ENCODE measurements at places on chromosomes 6 and 20.

GRCh38 chr6:90186637-90187371 lies 109.8 kb downstream of the BACH2 start:
- no peak for DNase-seq

GRCh38 chr6:148463671-148464070 lies 121.0 kb downstream of the SASH1 start:
- DNase-seq: no peak

DNA sequence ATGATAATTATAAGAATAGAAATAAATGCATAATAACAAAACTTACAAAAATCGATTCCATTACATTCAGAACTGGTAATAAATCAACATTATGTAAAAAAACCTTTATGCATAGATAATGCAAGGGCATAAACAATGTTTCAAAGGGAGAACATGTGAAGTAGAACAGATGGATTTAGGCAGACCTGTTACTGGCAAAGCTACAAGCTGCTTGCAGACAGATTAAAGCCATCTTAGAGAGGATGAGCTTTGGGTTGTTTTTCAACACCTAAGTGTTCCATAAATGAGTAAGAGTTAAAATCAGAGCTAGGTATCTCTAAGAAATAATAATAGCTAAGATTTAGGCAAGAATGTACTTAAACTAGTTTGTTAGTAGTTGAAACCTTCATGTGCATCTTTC lies 37.2 kb downstream of the SNAP25 start:
- DNase-seq: no peak

DNA sequence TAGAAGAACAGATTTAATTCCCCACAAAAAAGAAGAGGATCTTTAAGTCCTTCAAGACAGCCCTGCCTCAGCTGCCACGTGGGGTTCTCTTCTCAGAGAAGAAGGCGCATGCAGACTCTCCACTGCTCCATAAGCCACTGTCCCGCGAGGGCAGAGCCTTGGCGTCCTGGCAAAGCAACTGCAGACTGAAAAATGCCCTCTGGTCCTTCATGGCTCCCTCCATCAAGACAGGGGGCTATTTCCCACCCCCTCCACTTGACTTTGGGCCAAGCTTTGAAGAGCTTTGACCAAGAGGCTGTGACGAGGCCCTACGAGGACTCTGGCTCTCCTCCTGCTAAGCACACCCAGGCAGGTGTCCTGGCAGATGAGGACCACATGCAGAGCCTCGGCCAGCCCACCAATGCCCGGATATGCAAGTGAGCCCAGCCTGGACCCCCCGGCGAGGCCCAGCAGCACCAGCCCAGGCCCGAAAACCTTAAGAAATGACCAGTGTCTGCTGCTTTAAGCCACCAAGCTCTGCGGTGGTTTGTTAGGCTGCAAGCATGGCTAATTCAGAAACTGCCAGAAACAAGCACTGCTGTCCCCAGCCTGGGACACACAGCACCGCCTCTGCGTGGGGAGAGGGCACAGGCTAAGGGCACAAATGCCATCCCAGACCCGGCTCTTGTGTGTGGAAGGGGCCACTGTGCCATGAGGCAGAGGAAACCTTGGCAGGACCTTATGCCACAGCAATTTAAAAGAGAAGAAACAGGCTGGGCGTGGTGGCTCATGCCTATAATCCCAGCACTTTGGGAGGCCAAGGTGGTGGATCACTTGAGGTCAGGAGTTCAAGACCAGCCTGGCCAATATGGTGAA lies 16.1 kb downstream of the GMEB2 start:
- no peak for DNase-seq

DNA sequence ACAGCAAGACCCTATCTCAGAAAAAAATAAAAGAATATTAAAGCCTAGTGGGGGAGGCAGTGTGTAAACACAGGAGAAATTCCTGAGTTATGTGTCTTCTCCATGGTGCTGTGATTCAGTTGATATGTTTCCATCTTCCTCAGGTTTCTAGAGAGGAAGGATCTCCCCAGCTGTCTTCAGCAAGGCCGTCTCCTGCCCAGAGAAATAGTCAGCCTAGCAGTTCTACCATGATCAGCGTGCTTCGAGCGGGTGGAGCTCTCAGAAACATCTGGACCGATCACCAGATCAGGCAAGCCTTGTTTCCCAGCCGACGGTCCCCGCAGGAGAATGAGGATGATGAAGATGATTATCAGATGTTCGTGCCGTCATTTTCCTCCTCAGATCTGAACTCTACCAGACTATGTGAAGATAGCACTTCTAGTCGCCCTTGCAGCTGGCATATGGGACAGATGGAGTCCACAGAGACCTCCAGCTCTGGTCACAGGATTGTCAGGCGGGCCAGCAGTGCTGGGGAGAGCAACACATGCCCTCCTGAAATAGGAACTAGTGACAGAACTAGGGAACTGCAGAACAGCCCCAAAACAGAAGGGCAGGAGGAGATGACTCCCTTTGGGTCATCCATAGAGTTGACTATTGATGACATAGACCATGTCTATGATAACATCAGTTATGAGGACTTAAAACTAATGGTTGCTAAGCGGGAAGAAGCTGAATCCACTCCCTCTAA lies 34.9 kb upstream of the MTHFD1L start:
- DNase-seq: no peak

- no peak for DNase-seq
These were observed 86.9 kb upstream of the VSTM2L start for GRCh38 chr20:37816003-37816402.

- no peak for DNase-seq
These were observed 45.4 kb downstream of the RARS2 start for GRCh38 chr6:87544474-87544735.

DNA sequence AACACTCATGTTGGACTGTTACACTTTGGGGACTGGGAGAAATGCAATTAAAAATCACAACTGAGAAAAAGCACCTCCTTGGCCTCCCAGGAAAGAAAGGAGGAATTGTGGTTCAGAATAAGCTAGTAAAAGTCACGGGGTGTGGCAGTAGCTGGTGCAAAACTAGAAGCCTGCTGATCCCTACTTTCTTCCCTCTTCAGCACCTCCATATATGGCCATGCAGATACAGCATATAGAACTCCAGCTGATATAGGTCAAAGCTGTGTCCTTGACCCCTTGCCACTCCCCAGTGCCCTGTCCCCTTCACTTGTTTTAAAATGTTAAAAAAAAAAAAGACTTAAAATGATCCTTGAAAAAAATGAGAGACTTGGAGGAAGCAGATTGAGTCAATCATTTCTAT lies 5.5 kb upstream of the FLRT3 start:
- no peak for DNase-seq

DNA sequence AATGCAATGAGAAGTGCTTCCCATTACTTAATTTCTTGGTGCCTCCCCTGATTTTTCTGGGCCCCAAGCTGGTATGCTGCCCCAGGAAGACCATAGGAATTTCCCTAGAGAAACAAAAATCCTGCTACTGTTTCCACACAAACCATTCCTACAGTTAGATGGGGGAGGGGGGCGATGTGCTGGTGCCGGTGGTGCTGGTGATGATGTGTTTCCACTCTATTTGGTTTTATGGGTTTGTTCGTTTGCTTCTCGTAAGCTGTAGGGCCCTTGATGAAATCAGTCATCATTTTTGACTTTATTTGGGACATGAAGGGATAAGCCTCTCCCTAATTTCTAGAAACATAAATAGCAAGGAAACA lies 105.1 kb downstream of the MKKS start:
- no peak for DNase-seq

- no peak for DNase-seq
These were observed 216.5 kb upstream of the TENT5A start for GRCh38 chr6:81969011-81969410.

GRCh38 chr20:8330319-8330784 lies 198.3 kb downstream of the PLCB1 start:
- no peak for DNase-seq

GRCh38 chr20:6735942-6736845 lies 31.3 kb upstream of the BMP2 start:
- no peak for DNase-seq

- DNase-seq: no peak
These were observed 38.0 kb downstream of the VGLL2 start for GRCh38 chr6:117303323-117303722.

- DNase-seq: no peak
These were observed 47.7 kb downstream of the STAU1 start for GRCh38 chr20:49140411-49140810.

GRCh38 chr20:54174457-54175175 lies 830 bp upstream of the CYP24A1 start:
- DNase-seq: no peak

DNA sequence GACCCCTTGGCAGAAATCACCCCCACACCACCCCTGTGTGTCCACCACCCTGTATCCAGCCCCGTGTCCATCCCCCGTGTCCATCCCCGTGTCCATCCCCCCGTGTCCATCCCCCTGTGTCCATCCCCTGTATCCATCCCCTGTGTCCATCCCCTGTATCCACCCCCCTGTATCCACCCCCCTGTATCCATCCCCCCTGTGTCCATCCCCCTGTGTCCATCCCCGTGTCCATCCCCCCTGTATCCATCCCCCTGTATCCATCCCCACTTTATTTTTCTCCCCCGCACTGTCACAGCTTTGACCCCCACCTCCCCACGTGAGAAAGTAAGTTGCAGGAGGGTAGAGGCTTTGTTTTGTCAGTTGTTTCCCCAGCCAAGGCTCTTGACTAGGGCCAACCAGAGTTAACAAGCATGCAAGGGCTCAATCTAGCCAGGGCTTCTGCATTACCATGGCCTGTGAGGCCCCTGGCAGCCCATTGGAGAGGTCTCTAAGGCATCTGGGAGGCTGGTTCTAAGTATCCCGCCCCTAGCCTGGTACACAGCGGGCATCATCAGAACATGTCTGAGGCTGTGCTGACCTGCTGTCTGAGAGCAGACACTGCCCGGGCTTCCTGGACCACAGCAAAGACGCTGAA lies 18.1 kb upstream of the SIRPA start:
- no peak for DNase-seq

GRCh38 chr6:9799582-9799981 lies 615.3 kb downstream of the TFAP2A start:
- no peak for DNase-seq

GRCh38 chr6:51678905-51679620 lies 408.4 kb downstream of the PKHD1 start:
- DNase-seq: no peak

- no peak for DNase-seq
These were observed 105.9 kb downstream of the TOX2 start for GRCh38 chr20:44020406-44021148.

- no peak for DNase-seq
These were observed 66.9 kb downstream of the RSPH3 start for GRCh38 chr6:158933079-158933595.

DNA sequence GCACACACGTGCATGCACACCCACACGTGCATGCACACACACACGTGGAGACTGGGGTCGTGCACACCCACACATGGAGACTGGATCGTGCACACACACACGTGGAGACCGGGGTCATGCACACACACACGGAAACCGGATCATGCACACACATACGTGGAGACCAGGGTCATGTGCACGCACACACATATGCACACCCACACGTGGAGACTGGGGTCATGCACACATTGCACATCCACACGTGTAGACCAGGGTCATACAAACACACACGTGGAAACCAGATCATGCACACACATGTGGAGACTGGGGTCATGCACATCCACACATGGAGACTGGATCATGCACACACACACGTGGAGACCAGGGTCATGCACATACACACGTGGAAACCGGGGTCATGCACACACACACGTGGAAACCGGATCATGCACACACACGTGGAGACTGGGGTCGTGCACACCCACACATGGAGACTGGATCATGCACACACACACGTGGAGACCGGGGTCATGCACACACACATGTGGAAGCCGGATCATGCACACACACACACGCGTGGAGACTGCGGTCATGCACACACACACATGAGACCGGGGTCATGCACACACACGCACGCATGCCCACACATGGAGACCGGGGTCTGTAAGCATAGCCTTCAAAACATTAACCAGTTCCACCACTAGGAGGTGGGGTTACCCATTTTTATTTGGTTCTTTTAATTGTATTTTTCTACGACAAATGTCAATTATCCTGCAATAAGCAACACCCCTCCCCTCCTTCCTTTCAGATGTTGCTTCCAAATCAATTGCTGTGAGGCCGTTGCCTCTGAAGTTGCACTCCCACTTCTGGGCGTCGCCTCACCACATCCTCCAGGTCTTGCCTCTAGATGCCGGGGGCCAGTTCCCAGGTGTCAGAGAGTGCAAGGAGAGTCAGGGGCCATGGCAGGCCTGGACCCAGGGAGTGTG lies 95.8 kb downstream of the TMEM242 start:
- DNase-seq: no peak

- DNase-seq: no peak
These were observed 11.2 kb downstream of the TP53INP2 start for GRCh38 chr20:34715384-34715783.

GRCh38 chr6:56799989-56800388 lies 154.9 kb upstream of the BEND6 start:
- DNase-seq: no peak

GRCh38 chr6:150765067-150765764 lies 100.3 kb upstream of the MTHFD1L start:
- DNase-seq: no peak

- no peak for DNase-seq
These were observed 728 bp downstream of the TMC2 start for GRCh38 chr20:2537101-2537500.

GRCh38 chr20:830011-830521 lies 3.4 kb upstream of the FAM110A start:
- DNase-seq: no peak

DNA sequence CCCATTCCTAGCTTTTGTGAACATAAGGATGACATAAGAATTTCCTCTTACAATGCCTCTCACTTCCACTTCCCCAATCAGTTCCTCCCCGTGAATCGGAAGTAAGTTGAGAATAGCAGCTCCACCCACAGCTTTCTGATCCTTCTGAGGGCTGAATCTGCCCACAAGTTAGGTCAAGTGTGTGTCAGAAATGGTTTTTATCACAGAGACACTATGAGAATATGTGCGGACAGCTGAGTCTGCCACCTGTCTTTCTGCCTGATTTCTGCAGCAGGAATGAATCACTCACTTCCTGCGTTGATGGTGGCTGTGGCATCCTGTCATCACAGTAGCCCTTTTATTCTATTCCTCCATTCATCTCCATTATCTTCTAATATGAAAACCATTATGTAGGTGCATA lies 70.2 kb downstream of the RIN2 start:
- DNase-seq: no peak

All from T follicular helper cell (primary cell).